HS-27A (cell line): ENCODE measurements at places on chromosomes 4 and X.

- DNase-seq: no peak
Measured at GRCh38 chr4:135732448-135732847, 1530.9 kb upstream of the PABPC4L start.

DNA sequence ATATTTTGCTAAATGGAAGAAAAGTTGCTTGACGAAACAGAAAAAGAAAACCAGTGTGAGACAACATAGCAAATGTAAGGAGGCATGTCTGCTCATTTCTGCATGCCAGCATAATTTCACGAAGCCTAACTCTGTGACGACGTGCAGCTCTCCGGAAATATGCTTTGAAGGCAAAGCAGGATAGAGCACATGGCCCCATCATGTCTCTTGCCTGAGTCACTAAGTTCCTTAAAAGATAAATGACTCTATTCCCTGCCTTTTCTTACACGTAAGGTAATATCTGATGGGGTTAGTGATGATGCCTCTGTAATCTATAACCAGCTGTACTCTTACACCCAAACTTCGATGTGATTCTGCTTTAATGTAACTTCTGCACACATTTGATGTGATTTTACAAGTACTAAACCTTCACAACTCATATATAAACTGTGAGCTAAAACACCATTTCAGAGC is 64.5 kb downstream of the ANXA3 start:
- no peak for DNase-seq

- DNase-seq: no peak
Measured at GRCh38 chr4:55399581-55399980, 3.8 kb downstream of the TMEM165 start.

GRCh38 chr4:41887821-41888686 is 47.2 kb upstream of the TMEM33 start:
- peak; percentile 15 for DNase-seq

- DNase-seq: no peak
Measured at GRCh38 chrX:3094261-3094660, 53.0 kb downstream of the ARSF start.

- peak; percentile 64 for DNase-seq
Measured at GRCh38 chr4:156672492-156673305, 298.9 kb downstream of the PDGFC start.

DNA sequence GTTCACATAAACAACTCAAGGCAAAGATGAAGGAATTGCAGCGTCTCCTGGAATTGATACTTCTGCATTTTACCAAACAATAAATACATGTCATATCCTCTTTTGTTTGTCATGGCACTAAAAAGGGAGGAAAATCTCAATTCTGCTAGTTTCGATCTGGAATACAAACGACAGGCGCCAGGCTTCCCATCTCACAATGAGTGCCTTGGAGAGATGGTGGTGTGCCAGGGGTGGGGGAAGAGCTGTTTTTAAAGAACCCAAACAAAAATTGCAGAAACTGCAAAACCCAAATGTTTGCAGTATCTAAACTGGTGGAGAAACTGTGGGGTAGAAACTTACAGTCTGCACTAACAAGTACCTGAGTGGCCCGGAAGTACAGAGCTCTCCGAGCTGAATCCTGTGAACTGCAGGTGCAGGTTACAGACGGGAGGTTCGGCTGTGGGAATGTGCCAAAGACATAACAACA is 53.0 kb upstream of the KLF3 start:
- DNase-seq: no peak

DNA sequence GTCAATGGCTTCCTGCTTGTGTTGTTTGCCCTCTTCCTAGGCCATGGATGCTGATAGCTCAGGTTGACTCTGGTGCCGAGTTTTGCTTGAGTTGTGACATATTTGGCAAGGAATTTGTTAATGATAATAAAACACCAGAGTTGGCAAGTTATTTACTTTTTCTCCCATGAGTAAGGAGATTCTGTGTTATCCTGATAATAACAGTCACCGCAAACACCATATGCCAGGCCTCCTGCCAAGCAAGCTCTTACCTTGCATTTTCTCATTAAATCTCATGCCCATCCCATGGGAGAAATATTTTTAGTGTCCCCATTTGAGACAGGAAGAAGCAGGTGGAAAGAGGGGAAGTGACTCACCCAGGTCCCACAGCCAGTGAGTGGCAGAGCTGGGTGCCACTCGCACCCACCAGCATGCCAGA is 67.4 kb upstream of the CLCN4 start:
- no peak for DNase-seq

DNA sequence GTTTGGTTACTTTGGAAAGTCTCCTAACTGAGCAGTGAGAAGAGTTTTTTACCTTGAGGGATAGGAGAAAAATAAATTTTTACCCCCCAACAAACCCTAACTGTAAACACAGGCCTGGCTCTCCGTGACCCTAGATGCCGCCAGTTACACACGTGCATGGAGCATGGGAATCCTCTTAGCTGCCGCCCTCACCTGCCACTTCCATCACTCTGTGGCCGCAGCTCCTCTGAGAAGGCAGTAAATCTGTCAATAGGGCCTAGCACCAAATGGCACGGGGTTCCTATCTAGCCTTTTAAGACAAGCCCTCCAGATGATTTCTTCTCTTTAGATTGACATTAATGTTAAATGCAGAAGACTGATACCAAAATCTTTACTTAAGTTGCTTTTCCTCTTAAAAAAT is 330.3 kb upstream of the FAM241A start:
- DNase-seq: no peak

DNA sequence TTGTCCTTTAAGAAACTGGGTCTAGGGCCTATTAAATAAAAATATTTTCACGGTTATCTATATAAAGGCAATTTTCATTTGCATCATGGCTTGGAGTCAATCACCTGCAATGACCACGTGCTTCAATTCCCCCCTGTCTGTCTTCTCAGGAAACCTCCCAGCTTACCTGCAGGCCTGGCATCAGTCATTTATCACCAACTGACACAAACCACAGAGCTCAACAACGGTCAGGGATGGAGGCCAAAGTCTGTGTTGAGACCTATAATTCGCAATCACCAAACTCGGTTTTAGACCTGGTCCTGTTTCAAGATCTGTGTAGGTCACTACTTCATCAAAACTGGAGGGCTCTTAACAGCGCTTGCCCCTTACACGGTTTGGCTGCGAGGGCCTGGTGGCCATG is 1.9 kb downstream of the SLC9A7 start:
- no peak for DNase-seq

DNA sequence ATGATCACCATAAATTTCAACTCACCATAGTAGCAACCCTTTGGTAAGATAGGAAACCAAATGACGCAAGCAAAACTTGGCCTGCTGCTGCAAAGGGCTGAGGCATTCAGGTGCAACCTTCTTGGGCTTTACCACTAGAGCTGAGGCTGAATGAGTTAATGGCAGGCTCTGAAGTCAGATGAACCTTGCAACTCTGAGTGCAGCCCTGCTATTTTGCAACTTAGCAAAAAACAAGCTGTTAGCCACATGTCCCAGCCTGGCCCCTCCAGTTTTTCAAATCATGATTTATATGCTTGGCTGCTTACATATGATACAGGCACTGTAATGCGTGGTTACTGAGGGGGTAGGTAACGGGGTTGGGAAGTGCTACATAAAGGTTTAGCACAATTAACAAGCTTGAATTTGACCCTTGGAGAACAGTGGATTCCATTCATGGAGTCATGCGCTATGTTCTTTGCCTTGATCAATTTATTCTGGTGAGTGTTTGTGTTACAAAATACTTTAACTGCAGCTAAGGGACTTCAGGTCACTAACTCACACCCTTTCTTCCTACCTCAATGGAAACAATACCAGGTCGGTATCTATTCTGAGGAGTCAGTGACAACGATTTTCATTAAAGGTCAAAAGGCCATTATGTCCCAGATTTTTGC is 80.5 kb upstream of the PPARGC1A start:
- DNase-seq: no peak

DNA sequence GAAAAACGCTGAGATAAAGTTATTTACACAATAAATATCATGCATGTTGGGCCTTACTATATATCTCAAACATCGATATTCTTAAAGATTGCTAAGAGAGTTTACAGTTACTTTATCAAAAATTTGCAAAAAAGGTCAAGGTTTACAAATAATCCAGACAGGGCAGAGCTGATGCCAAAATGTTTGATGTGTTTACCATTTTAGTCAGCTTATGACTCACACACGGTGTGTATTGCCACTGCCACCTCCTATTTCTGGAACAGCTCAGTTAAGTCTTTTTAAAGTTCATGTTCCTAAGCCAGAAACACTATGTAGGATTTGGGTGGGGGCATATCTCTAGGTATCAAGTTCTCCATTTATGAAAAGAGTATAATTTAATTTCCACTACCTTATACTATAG is 580.6 kb downstream of the INPP4B start:
- DNase-seq: peak; percentile 69
